ENCODE measurements at places on chromosomes 13 and 19.

DNA sequence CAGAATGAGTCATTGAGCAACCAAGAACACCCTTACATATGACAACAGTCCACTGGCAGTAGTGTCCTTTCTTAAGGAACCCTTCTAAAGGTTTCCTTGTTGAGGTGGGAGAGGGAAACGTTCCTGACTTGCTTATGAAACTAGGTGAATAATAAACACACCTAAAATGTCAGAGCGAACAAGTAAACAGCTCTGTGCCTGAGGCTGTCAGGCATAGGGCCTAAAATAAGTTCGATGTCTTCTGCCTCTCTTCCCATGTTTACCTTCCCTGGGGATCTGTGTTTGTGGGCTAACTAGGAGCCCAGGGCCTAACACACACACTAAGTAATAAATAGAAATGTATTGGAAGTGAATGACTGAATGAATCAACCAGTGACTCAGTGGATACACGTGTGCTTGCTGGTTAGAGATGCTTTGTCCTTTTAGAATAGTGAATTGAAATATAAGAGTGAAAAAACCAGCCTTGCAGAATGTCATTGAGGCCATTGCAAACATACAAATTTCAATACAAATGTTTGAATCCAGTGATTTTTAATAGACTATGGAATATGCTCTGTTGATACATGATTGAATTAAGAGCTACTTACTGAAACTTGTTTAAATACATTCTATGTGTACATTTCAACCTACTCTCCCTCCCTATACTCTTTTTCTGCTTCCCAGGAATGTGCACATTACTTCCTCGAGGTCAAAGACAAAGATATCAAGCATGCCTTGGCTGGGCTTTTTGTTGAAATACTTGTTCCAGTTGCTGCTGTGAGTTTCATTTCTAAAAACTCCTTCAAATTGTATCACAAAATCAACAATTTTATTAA, 102.9 kb downstream of the FRY start:
- DNase-seq: no peak

GRCh38 chr19:9431475-9431874, 3.9 kb downstream of the ZNF266 start:
- no peak for DNase-seq

- DNase-seq: no peak
These were observed 19.5 kb upstream of the TRPC4 start for GRCh38 chr13:37889102-37889501.

GRCh38 chr19:18140473-18140872, 12.5 kb upstream of the PIK3R2 start:
- DNase-seq: no peak

- DNase-seq: no peak
These were observed 391.8 kb downstream of the FGF9 start for GRCh38 chr13:22062478-22063205.

GRCh38 chr13:103772576-103772975, 706.4 kb upstream of the SLC10A2 start:
- DNase-seq: no peak

DNA sequence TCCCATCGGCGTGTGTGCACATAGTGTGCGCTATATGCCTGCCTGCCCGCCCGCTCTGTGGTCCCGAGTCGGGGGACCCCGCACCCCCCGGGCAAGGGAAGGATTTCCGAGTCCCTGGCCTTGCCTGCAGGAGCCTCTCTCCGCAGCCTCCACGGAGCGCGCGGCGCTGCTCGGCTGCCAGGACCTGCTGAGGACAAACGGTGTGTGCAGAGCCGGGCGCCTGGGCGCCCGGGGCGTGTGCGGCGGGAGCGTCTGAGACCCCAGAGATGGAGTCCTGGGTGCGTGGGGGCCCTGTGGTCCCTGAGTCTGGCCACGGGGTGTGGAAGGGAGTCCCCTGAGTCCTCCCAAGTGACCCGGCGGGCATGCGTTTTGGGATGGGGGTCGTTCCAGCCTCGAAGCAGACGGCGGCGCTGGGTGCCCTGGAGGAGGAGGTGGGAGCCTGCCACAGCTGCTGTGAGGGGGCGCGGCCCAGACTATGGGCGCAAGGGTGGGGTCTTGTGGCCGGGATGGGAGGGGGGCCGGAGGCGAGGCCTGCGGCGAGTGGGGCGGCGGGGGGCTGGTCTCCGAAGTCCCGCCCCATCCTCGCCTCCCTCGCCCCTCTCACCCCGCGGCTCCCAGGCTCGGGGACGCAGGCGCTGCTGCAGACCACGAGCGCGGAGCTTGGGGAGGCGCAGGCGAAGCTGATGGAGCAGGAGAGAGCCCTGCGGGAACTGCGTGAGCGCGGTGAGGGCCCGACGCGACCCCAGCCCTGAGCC, 25.3 kb downstream of the CLEC4M start:
- DNase-seq: no peak

- DNase-seq: no peak
These were observed 7.4 kb upstream of the SLITRK6 start for GRCh38 chr13:85806553-85807175.

DNA sequence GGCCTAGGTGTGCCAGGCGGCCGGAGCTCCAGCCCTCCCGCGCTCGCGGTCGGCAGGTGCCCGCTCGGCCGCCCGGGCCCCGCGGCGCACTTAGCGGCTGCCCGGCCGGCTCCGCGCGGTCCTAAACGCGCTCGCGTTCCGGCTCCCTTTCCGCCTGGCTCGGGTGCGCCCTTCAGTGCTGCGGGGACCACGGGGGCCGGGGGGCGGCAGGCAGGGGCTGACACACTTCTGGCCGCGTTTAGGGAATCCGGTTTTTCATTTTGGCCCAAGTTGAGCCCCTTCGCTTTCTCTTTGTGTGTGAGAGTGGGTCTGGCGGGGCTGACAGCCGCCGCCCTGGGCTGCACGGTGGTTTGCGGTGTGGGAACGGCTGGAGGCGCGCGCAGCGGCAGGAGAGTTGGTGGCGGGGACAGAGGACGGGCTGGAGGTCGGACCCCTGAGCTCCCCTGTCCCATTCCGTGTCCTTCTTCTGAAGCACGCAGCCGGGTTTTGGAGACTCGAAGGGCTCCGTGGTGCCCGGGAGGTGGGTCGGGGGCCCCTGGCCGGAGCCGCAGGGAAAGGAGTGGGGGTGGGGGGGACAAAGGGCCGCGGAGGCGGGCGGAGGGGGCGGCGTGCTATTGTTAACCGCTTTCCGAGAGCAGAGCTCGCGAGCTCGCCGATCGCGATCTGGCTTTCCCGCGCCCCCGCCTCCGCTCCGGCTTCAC, 3.1 kb downstream of the FGF9 start:
- DNase-seq: peak; percentile 7

DNA sequence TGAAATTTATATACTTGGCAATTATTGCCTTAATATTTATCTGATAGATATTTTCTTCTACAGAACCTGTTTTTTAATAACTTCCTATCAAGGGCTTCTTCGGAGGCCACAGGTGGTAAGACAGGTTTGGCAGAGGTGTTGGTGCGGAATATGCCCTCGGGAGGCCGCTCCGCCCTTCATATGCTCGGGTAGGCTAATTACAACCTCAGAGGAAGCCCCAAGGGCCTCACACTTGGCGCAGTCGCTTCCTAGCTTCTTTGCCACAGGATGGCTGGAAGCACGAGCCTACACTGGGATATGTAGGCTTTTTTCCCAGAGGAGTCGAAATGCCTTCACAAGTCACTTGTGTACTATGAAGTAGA, 68.8 kb downstream of the LMO7 start:
- no peak for DNase-seq

DNA sequence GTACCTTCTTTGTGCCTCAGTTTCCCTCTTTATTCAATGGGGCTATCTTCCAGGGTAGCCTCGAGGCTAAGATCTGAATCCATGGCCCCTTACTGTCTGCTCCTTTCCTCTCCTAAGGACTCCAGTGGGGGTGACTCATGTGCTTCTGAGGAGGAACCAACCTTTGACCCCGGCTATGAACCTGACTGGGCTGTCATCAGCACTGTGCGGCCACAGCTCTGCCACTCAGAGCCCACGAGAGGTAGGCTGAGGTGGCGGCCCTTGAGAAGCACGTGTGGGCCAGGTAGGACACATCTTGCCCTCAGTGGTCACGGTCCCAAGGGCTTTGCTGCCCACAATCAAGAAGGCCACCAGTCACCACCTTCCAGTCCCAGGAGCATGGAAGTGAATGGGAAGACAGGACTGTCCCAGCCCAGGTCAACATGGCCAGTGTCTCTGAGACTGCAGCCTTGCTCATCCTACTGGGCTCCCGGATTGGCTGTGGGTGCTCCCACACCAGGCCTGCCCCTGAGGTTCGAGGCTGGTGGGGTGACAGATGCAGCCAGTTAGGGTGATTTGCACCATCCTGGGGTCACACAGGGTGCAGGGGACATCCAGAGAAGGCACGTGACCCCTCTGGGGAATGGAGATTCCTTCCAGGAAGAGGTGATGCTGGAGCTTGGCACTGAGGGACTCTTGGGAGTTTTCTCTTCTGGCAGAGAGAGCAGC, 2.8 kb downstream of the TBC1D17 start:
- DNase-seq: no peak

DNA sequence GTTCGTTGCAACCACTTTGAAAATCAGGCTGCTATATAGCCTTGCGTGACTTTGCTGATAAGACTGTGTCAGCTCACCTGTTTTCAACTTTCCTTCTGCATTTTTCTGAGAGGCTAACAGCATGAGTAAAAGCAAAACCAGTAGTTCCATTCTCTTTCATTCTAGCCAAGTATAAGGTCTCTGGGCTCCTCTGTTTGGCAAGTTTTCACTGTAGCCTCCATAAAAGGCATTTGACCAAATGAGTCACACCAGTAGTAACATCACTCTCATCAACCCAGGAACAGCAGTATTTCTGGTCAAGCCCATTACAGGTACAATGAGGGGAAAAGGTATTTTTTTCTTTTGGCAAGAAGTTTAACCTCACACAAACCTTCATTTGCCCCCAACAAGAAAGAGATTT, 1149.8 kb upstream of the MIR17HG start:
- no peak for DNase-seq

- no peak for DNase-seq
These were observed 34.0 kb downstream of the CEACAM1 start for GRCh38 chr19:42494321-42494720.

GRCh38 chr13:99796175-99796819, 175.3 kb downstream of the ZIC5 start:
- no peak for DNase-seq

GRCh38 chr19:858868-859843, at the start of gene CFD:
CFD (plus strand) TSS chr19:859664; CDS start chr19:859690, 26 bp downstream.
- DNase-seq: no peak

GRCh38 chr19:38375098-38375493, 725 bp downstream of the PSMD8 start:
- no peak for DNase-seq

DNA sequence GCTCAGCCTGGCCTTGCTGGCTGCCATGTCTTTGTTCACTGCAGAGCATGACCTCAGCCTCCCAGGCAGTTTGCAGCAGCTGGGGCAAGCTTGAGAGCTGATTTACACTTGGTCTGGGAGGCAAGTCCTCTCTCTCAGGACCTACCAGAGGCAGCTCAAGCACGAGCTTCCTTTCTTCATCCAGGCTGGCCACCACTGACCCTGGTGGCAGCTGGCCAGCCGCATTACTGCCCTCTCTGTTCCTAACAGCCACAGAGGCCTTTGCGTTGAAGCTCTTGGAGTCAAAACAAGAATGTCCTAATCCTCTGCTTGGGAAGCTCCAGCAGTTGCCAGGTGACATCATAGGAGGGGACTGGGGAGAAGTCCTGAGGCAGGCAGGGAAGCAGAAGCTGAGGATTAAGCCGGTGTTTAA, 85.7 kb downstream of the NUFIP1 start:
- no peak for DNase-seq

- peak; percentile 73 for DNase-seq
These were observed 97.0 kb downstream of the INSR start for GRCh38 chr19:7197119-7197759.

DNA sequence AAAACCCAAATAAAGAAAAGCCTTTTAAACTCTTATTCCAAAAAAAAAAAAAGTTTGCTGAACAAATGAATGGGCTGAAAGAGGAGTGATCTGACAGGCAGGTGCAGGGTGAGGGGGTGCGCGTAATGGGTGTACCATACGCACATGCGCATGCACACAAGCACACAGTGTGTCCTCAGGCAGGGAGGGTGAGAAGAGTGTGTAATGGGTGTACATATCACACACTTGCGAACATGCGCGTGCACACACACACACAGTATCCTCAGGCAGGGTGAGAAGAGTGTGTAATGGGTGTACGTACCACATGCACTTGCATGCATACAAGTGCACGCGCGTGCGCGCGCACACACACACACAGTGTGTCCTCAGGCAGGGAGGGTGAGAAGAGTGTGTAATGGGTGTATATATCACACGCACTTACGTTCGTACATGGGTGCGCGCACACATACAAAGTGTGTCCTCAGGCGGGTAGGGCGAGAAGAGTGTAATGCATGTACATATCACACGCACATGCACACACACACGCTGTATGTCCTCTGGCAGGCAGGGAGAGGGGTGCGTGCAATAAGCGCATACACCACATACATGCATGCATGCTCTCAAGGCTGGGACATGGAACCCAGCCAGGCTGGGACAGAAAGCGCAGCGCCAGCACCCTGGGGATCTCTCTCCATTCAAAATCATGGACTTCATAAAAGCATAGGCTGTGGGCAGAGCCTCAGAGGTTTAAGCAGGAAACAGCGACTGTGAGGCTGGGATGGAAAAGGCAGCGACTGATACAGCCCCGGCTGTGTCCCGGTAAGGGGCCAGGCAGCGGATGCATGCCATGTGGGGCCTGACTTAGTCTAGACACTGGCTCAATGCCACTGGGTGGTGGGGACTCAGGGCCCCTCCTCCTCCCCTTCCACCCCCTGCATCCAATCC, 70.4 kb downstream of the CEBPG start:
- DNase-seq: no peak

GRCh38 chr19:56603829-56604228, 8.7 kb downstream of the ZNF71 start:
- DNase-seq: no peak

DNA sequence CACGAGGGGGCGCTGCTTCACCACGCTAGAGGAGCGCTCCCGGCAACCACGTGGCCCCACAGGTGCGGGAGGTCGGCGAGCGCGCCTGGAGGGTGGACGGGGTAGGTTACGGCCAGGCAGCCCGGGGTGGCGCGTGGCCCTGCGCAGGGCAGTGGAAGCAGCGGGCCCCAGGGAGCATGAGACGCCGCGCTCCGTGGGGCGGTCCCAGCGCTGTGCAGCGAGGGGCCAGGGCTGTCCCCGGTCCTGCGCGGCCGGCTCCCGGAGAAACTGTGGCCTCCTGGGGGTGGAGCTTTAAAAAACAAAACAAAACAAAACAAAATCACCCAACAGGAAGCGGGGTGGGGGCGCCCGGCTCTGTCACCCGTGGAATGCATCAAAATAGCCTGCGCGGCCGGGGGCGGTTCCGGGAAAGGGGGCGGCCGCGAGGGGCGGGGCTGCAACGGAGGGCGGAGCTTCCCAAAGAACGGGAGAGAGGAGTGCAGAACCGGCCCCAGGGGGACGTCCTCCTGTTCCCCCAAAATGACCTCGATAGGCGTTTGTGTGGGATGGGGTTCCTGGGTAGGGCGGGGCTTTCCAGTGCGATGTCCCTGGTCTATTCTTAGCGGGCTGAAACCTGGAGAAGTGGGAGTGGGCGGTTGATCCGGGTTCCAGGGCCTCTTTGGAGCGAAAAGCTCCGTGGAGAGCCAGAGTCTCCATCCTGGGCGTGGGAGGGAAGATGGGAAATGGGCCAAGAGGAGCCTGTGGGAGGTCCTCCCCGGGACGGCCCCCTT, 27.3 kb downstream of the NUMBL start:
- DNase-seq: peak; percentile 63
